ENCODE measurements at places on chromosomes 12 and 14.

GRCh38 chr12:11771895-11772502 is 122.5 kb downstream of the ETV6 start:
- DNase-seq: peak; percentile 22

- DNase-seq: no peak
Measured at GRCh38 chr12:28527631-28528249, 337.5 kb downstream of the CCDC91 start.

GRCh38 chr12:78530100-78530765 is 334.3 kb upstream of the SYT1 start:
- no peak for DNase-seq

DNA sequence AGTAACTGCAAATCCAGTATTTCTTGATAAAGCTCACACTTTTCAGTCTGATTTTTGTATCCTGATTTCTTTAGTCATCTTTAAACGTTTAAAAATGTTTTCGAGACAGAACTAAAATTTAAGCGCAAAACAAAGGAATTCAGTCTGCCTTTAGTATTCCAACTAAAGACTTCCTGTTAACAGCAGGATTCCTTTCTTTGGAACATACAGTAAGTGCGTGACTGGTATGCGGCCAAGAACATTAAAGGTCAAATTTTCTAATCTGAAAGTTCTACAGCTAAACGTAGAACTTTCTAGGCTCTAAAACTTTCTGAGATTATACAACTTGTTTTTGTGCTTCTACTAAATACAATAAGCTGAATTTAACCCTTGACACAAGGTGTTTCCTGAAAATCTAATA is 9.9 kb downstream of the SAV1 start:
- no peak for DNase-seq

DNA sequence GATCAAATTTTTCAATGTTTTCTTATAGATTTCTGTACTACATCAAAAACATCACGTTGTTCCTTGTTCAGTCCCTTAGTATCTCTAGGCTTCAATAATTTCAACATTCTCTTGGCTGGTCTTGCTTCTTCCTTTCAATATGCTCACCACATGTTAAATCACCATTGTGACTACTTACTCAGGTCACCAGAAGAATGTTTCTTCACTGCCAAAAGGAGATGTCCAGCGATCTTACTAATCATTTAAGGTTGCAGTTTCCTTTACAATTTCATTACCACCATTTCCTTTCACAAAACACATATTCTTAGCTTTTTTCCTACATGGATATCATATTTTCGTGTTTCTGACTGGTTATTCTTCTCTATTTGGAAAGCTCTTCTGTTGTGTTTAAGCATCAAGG is 363.8 kb downstream of the NAV3 start:
- no peak for DNase-seq

DNA sequence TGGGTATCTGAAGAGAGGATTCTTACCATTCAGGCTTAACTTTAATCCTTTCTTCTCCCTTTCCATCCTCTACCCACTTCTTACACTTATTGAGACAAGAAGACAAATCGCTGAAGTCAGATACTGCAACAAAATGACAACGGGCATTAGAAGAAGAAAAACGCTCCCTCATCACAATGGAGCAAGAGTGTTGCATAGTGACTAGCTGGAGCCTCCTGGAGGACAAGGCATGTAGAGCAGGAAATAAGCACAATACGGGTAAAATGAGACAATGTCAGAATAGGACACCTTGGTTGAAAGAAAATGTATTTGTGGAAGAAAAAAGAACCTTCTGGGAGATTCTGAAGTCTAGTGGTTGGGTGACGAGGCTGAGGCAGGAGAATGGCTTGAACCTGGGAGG is 501.0 kb downstream of the RERGL start:
- DNase-seq: peak; percentile 58

- no peak for DNase-seq
Measured at GRCh38 chr12:117603316-117604113, 242.1 kb upstream of the NOS1 start.

- DNase-seq: no peak
Measured at GRCh38 chr14:69880893-69881292, 1.7 kb downstream of the SMOC1 start.

DNA sequence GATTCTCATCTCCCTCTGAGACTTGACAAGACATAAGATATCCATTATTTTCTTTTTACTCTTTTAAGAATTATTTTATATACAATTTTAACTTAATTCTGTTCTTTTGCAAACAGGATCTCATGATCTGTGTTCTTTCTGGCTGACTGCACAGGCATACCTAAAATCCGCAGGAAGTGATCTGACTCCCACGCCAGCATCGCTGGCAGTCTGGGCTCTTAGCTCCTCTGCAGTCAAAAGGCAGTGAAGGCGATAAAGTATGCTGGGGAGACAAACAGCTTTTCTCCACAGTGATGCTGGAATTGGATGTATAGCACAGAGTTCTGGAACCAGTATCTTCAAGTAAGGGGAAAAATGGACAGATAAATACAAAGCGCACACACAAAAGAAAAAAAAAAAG is 52.4 kb downstream of the DICER1 start:
- DNase-seq: no peak

GRCh38 chr14:100428727-100429126 is 105.6 kb downstream of the SLC25A47 start:
- DNase-seq: no peak

DNA sequence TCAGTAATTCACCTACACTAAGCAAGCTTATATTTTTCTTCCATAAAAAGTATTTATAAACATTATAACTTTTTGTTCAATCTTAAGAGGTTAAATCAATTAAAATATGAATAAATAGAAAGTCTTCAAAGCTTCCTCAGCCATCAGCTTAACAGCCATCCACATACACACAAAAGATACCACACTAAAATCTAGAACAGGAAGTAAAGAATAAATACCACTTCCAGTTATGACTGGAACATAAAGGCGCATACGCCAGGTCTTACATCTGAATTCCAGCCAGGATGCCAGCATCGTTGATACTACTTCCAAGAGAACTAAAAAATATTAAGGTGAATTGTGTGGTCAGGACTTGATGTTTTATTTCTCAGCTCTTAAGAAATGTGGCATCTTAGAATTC is 17.0 kb downstream of the SIX1 start:
- no peak for DNase-seq

GRCh38 chr14:92954933-92955332 is 32.0 kb downstream of the CHGA start:
- DNase-seq: no peak

GRCh38 chr12:97568336-97569180 is 106.0 kb downstream of the RMST start:
- DNase-seq: peak; percentile 90

GRCh38 chr14:69317780-69318179 is 57.8 kb downstream of the GALNT16 start:
- no peak for DNase-seq

- DNase-seq: no peak
Measured at GRCh38 chr14:83196236-83196635, 1662.6 kb upstream of the SEL1L start.

- DNase-seq: no peak
Measured at GRCh38 chr12:64318605-64319004, 72.0 kb downstream of the C12orf56 start.

- DNase-seq: no peak
Measured at GRCh38 chr14:103619057-103619456, 10.0 kb upstream of the KLC1 start.

GRCh38 chr14:75980856-75981255 is 939 bp downstream of the TGFB3 start:
- no peak for DNase-seq

DNA sequence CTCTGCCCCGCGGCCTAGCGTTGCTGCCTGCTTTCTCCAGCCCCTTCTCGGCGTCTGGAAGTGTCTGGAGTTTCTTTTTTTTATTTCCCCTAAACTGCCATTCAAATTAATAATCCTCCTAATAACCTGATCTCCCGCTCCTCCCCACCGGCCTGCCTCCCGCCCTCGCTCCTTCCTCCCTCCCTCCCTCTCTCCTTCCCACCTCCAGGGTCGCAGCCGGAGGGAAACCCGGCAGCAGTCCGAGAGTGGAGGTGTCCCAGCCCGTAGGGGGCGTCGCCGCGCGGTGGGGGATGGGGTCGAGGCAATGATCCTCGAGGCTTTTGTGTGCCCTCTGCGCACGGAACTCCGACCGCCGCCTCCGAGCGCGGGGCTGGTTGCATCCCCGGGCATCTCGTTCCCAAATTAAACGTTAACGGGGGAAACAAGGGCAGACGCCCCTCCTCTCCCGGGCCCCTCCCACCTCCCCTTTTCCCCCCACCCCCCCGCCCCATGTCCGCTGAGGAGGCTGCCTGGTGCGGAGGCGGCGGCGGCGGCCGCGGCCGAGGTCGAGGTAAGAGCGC is 1.0 kb upstream of the SOCS2 start:
- no peak for DNase-seq

GRCh38 chr12:132754160-132754932 is 7.3 kb downstream of the ANKLE2 start:
- no peak for DNase-seq

GRCh38 chr12:95424271-95424994 is 49.5 kb upstream of the METAP2 start:
- no peak for DNase-seq

DNA sequence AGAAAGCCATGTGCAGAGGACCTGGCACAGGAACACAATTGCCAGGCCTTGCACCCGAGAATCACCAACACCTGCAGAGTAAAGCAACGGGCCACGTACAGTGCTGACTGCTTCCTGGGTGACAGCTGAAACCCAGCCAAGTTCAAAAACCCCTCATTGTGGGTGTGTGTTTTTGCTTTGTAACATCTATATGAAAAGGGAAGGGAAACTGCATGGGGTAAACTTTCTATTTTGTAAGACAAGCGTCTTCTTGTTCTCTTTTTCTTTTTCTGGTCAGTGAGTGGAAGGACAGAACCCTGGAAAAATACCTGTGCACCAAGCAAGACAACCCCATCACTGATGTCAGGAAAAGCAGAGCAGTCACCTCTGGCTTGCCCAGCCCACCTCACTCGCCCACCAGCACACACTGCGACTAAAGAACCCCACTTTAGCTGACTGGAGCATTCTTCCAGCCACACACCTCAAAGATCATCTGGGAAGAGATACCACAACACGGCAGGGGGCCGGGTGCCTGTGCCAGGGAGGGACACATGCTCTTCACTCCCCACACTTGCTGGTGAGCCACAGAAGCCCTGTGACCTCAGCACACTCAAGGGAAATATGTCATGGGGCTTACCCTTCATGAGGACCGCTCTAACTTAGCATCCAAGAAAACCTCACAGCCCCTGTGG is 172.3 kb downstream of the NDUFA12 start:
- DNase-seq: no peak

GRCh38 chr12:2583091-2583497 is 211.7 kb upstream of the FKBP4 start:
- peak; percentile 52 for DNase-seq

DNA sequence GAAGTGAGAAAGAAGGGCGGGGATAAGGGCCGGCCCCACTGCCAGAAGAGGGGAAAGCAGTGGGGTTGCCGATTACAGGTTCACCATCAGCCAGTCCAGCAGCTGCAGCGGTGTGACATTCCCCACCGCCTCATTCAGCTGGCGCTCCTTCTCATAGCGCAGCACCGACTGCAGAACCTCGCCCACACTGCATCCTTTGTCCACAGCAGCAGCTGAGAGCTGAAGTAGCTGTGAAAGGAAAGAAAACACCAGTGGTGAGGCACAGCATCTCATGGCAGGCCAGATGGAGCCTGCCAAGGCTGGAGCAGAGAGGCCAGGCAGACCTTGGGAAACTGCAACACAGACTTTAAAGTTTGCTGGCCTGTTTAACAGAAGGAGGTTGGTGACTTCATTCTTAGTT is 33.2 kb downstream of the AKAP3 start:
- DNase-seq: no peak

DNA sequence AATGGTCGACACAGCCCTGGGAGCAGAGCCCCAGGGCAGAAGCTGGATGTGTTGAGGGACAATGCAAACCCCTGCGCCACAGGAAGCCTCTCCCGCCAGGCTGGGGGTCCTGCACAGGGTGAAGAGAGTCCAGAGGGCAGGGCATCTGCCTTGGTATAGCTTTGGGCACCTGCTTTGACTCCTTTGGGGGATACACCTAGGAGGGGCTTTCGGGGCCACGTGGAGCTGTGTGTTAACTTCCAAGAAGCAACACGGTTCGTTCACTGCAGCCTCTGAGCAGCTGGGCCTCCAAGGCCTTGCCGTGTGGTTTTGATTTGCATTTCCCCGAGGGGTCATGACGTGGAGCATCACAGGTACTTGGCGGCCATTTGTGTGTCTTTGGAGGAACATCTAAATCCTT is 5.8 kb upstream of the PUS1 start:
- DNase-seq: no peak

DNA sequence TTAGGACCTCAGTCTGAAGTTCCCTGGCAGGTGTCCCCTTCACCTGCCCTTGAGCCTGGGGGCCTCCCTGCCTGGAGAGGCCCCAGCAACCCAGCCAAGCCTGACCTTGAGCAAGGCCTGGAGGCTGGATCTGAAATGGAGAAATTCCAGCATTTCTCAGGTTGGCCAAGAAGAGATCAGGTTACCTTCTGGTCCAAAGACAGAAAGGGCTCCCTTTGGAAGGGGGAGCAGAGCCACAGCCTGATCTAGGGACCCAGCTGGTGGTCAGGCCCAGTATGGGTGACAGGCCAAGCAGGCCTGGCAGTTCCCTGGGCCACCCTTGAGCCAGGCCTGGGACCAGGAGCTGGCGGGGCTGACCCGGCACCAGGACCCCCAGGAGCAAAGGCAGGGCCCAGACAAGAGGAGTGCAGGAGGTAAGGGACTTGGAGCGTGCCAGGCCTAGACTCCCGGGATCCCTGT is 82.8 kb downstream of the TNFAIP2 start:
- DNase-seq: no peak

DNA sequence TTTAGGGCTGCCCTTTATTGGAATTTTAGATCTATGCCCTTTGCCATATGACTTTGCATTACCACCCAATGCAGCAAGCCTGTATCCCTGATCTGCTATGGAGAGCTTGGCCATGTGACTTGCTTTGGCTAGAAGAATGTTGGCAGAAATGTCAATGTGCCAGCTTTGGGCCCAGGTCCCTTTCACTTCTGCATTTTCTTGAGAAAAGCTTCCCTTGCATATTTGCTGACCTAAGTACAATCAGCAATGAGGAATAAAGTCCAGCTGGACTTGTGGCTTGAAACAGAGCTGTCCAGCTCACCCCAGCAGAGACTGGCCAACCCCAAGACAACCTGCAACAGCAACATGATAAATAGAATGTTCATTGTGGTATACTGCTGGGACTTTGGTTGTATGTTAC is 135.9 kb downstream of the PAH start:
- DNase-seq: no peak

- DNase-seq: no peak
Measured at GRCh38 chr14:95204705-95205104, 47.4 kb upstream of the DICER1 start.

GRCh38 chr14:33163109-33163508 is 224.4 kb downstream of the NPAS3 start:
- no peak for DNase-seq

DNA sequence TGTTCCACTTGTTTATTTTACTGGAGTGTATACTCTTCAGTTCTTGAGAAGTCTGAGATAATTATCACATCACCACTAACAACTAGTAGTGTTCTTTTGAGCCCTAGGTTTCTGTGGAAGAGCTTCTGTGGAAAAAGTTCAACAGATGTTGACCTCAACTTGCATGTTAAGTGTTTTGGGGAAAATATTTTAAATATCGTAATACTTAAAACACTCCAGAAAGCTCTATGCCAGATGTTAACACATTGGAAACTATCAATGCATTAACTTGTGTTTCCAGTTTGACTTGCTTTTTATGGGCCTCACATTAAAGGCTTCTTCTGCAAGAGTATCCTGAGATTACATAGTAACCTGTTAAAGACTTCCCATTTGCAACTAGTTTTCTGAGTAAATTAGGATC is 173.1 kb downstream of the DUSP6 start:
- DNase-seq: peak; percentile 68
